EH (cell line): ENCODE measurements at places on chromosomes 6 and 20.

- peak; percentile 17 for DNase-seq
Measured at GRCh38 chr20:2114990-2115681, 13.5 kb downstream of the STK35 start.

DNA sequence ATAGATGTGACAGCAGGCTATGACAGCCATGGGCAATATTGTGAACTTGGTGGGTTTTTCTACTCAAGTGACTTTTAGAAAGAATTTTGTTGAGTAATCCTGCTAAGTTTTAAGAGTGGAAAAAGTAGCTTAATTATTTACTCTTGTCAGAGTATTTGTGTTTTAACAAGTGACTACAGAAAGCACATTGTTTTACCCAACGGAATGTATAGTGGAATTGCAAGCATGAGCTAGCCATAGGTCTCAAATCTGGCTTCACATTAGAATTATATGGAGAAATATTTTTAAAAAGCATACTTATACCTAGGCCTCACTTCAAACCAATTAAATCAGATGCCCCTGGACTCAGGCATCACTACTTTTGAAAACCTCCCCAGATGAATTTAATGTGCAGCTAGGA is 35.5 kb upstream of the GOPC start:
- DNase-seq, result no peak

- no peak for DNase-seq
Measured at GRCh38 chr20:45291526-45291925, 15.1 kb upstream of the RBPJL start.

DNA sequence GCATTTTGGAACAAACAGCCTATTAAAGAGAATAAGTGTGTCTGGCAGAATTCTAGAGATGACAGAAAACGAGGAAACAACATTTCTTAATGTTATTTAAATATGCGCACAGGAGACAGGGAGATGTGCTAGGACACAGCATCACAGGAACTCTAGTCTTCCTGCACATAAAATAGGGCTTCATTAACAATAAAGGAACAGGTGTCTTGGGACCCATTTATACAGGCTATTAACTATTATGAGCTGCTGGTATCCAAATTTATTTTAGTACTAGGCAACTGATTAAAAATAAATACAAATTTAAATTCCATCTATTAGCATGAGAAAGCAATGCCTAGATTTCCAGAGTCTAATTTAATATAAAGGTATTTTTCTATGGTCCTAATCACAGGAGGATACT is 102.3 kb downstream of the PDSS2 start:
- DNase-seq, result no peak

- DNase-seq, result peak; percentile 84
Measured at GRCh38 chr20:47493175-47493962, 8.3 kb upstream of the NCOA3 start.

DNA sequence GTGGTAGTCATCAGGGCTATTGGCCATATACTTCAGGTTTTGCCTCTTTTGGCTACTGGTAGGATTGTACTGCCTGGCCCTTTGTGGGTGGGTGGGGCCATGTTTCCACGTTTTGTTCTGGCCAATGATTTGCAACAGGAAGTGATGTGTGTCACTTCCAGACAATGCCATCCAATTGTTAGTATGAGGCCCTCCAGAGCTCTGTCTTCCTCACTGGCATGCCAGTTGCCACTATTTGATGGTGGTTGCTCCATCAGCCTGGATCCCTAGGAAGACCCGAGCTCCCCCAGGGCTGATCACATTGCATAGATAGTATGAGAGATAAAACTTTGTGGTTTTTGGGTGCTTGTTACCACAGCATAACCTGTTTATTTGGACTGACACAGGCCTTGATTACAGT is 7.7 kb upstream of the LRRN4 start:
- no peak for DNase-seq

- DNase-seq, result peak; percentile 94
Measured at GRCh38 chr6:108684771-108685329, 124.1 kb downstream of the FOXO3 start.
